ENCODE measurements at places on chromosomes 5 and 9. TPM values are rescaled to one million over a fixed set of nuclear protein-coding genes. Genes with fewer than 3 reads are reported as not detected.

ELOVL7 gene
- 0.49 TPM for total RNA-seq

NR6A1 gene
- total RNA-seq: 1.7 TPM

OTP gene
- total RNA-seq: not detected

KIAA0825 gene
- 0.47 TPM for total RNA-seq

CNTNAP3B gene
- total RNA-seq: not detected

MUSK gene
- total RNA-seq: not detected

BSPRY gene
- total RNA-seq: 12.3 TPM

PCDHGA1 gene
- total RNA-seq: 0.10 TPM

SWI5 gene
- total RNA-seq: 13.3 TPM

SOX30 gene
- total RNA-seq: 0.29 TPM

GABRA6 gene
- not detected for total RNA-seq

AGXT2 gene
- not detected for total RNA-seq

ARL14EPL gene
- total RNA-seq: not detected

IFNA13 gene
- total RNA-seq: not detected

RAB3C gene
- not detected for total RNA-seq

CCL27 gene
- total RNA-seq: not detected

SH3PXD2B gene
- 0.26 TPM for total RNA-seq

PCDHGB1 gene
- total RNA-seq: 0.32 TPM

NXNL2 gene
- not detected for total RNA-seq

RETREG1 gene
- total RNA-seq: 22.4 TPM

PCDH12 gene
- total RNA-seq: 2.2 TPM

LEAP2 gene
- total RNA-seq: 3.9 TPM

CARD6 gene
- 2.3 TPM for total RNA-seq

DRD1 gene
- total RNA-seq: not detected

AFAP1L1 gene
- not detected for total RNA-seq

Data from activated T-helper 1 cell treated with anti-CD3 and anti-CD28 coated beads, Interleukin-12 subunit alpha, Interleukin-12 subunit beta, Interleukin-2, Interleukin-4 antibody, amounts not matched to agents 30 ng/mL and 10 ng/mL and 1 ng/mL, durations not matched to agents 14 hours and 24 hours and 36 hours (primary cell).